ENCODE measurements at places on chromosomes 7 and 10.

GRCh38 chr7:90769036-90769435 lies 172.9 kb downstream of the CDK14 start:
- no peak for DNase-seq

GRCh38 chr10:19325581-19325980 lies 277.0 kb downstream of the MALRD1 start:
- peak; percentile 15 for DNase-seq

GRCh38 chr10:60511477-60512229 lies 122.0 kb upstream of the ANK3 start:
- DNase-seq: no peak

- DNase-seq: no peak
Observed at GRCh38 chr10:98312822-98313221, 44.8 kb upstream of the LOXL4 start.

DNA sequence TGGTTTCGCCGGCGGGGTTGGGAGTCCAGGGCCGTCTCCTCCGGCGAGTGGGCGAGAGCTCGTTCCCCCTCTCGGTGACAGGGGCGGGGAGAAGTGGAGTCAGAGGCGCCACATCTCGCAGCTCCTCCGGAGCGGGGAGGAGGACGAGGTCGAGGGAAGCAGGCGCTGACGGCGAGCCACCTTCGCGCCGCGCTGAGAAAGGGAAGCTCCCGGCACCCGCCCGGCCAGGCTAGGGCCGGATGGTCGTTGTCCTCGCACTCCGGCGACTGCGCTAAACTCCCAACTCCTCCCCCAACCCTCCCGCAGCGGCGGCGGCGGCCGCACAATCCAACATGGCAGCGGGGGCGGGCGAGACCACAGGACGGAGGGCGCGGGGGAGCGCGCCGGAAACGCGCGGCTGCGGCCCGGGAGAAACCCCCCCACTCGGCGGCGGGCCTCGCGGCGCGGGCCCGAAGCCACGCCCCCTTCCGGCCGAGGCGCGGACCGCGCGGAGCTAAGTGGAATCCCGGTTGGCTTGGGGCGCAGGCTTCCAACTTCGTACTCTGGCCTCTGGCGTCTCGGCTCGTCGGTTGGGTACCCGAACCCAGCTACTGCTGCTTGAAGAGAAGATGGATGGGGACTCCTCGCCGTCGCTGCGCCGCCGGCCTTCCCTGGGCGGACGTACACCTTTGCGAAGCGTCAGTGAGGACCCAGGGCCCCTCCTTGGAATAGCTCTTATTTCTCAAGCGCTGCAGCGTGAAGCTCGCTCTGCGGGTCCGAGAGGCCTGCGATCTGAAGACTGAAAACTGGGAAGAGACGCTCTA lies at the start of gene WASL:
WASL (minus strand) TSS at position 270 of the 803 bp plus-strand sequence; CDS start at position 1, 269 bp downstream.
- peak; percentile 96 for DNase-seq

- no peak for DNase-seq
Observed at GRCh38 chr10:77667426-77668324, 30.1 kb upstream of the KCNMA1 start.

- no peak for DNase-seq
Observed at GRCh38 chr10:33126742-33127141, 168.7 kb upstream of the ITGB1 start.

DNA sequence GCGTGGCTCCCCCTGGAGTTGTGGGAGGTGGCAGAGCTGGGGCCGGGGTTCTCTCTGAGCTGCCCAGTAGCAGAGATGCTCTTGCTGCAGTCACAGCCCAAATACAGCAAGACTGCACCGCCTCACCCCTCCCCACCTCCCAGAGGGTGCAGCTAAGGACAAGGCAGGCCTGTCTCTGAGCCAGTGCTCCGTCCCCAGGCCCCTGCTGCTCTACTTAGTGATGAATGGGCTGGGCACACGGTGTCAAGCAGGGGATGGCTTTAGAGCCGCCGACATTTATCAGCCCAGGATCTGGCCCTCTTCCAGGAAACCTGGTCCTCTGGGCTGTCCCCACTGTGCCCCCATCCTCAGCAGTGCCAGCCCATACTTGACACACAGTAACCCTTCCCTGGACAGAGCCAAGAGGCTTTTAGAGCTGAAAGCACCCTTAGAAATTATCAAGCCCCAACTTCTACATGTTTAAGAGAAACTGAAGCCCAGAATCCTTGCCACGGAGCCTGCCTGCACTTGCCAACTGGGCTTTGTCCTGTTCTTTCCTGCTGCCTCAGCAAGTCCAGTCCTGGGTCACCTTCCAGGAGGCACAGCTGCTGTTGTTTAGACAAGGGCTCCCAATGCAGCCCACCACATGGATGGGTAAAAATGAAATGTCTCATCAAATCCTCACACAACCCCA lies 137.1 kb upstream of the UNC5B start:
- no peak for DNase-seq

DNA sequence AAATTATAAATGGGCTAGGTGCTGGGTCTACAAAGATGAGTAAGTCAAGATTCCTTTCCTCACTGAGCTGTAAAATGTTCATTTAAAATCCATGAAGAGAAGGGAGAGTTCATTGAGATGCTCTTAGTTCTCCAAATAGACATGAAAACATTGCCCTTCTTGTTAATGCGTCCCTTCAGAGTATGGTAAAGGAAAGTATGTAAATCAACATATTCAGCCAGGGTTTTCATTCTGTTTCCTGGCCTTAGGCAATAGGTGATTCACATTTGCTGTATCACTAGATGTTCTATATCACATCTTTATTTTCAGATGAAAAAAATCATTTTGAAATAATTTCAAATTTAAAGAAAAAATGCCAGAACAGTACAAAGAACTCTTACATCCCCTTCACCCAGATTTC lies 5.4 kb downstream of the ANKIB1 start:
- no peak for DNase-seq

DNA sequence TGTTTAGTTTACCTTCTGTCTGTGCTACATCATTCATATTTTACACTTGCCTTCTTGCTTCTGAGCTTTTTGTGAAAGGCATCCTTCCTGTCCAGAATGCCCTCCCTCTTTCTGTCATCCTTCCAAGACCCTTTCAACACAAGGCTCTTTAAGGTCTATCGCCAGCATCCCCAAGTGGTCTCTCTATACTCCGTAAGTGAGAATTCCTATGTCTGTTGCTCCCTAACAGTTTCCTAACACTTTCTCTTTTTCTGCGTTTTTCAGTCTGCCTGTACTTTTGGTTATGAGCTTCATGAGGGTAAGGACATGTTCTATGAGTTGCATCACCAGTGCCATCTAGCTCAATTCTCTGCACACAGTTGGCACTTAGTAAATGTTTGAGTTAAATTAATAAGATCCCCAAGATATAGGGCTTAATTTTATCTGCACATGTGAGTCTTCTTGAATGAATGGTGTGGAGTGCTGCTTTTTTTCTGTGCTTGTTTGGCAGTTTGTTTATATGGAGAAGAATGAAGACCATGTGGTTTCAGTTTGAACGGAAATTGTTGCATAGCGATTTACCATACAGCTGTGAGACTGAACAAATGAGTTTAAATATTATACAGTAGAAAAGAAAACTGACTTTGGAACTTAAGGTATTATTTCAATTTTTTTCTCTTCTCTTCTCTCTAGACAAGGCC lies 29.4 kb downstream of the RABGEF1 start:
- DNase-seq: no peak

GRCh38 chr10:107611115-107611514 lies 446.6 kb upstream of the SORCS1 start:
- no peak for DNase-seq

- no peak for DNase-seq
Observed at GRCh38 chr7:25758559-25758958, 393.4 kb upstream of the NFE2L3 start.

DNA sequence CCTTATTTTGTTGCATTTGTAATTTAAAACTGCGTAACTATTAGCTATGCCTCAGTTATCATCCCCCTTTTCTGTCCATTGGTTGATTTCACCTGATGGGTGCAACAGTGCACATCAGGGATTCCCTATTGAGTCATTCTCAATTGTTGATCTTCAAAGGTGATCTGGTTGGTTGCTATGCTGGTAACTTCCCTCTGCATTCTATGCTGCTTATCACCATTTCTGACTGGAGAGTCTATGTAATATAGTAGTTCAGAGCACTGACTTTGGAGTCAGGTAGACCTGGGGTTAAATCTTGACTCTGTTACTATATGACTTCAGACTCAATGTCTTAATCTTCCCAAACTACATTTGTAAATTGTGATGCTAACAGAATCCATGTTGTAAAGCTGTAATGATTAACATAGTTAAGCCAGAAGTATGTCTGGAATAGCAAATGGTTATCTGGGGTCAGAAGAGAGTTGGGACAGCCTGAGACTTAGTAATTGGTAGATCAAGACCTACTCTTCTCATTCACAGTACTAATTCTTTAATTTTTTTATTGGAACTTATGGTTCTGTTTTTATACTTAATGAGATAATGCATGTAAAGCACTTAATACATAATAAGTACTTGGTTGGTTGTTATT lies 38.1 kb downstream of the EXOC6 start:
- peak; percentile 41 for DNase-seq

GRCh38 chr7:77199013-77199966 lies at the start of gene FGL2:
Gene FGL2, minus strand, starts transcription at chr7:77199819. Its CDS starts 26 bp downstream, at chr7:77199793.
- DNase-seq: peak; percentile 40

DNA sequence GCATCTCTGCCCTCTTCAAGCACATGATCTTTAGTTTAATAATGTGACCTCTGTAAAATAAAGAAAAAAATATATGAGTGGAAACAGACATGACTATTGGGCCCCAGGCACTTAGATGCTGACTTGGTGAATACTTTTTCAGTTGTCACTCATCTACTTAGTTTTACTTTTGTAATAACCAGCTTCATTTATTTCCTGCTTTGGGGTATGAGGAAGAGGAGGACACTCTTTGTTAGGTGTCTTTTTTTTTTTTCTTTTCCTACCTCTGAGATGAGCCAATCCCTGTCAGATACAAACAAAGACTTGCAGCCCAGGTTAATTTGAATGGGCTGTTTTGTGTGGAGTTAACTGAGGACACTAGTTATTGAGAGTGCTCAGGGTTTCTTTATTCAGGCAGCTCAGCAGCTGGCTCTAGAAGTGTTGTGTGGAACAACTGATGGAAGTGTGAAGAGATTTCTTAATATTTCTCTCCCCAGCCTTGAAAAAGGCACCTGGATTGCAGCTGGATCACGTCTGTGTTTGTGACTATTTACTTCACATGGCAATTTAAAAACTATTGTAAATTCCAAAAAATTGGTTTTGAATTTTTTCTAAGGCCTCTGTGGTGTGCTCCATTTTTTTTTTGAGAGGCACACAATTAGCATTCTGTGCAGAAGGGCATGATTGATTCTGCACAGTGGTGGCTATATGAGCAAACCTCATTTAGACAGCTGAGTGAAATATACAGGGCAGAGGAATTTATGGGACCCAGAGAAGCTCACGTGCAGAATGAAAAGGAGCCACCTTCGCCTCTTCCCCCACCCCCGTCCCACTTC lies 333.8 kb downstream of the LRMDA start:
- DNase-seq: no peak

DNA sequence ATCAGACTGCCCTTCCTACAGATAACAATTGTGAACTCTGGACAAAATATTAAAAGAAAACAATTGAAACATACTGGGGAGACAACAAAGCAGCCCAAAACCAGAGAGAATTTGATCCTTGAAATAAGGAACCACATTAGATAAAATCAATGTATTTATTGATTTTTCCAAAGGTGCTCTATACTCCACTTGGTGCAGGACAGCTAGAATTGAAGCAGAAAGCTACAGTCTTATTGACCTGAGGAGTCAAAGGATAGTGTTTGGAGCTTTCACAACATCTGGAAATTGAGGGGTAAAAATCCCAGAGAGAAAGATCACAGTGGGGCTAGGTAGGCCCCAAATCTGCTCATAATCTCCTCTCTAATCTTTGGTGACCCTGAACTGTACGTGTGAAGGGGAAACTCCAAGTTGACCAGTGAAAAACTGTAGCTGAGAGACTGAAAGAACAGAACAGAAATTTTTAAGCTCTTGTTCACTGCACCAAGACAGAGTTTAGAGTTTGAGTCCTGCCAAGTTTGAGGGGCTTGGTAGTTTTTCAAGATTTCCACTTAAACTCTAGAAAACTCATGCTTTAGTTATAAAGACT lies 70.2 kb downstream of the SAMD9 start:
- DNase-seq: no peak

DNA sequence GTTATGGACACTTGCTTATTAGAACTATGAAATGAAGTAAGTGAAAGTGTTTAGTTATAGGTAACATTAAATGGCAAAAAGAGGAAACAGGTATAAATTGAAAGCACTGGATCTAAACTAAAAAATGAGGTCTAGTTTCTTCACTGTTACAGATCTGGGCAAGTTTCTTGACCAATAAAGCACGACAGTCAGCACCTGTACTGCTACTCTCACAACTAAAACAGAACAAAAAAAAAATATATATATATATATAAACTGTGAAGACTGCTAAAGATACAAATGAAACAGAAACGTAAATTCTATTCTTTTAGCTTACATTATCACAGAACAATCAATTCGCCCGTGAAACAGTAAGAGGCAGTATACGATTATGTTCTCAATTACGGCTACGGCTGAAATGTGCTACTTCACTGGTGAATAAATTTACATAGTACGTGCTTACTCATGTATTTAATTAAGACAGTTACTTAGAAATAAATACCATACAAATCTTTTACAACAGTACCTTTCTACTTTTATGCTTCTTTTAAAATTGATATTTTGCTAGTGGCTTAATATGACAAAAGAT lies 4.2 kb downstream of the AHR start:
- no peak for DNase-seq

GRCh38 chr7:114021135-114021534 lies 102.3 kb upstream of the PPP1R3A start:
- DNase-seq: no peak

DNA sequence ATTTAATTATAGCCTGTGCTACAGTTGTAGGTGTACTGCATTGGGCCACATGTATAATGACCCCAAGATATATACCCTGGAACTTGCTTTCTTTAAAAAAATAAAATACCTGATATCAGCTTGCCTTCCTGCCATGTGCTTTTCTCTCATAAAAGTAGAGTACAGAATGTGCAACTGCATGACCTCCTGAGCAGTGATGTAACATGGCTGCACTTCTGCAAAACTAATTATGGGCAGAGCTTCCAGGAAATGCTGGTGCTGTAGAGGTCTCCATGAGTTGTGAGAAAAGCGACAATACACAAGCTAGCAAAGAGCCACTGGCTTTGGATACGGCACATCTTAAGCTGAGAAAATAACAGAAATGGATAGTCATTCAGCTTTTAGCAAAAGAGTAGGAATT lies 6.5 kb upstream of the ERLIN1 start:
- DNase-seq: no peak

DNA sequence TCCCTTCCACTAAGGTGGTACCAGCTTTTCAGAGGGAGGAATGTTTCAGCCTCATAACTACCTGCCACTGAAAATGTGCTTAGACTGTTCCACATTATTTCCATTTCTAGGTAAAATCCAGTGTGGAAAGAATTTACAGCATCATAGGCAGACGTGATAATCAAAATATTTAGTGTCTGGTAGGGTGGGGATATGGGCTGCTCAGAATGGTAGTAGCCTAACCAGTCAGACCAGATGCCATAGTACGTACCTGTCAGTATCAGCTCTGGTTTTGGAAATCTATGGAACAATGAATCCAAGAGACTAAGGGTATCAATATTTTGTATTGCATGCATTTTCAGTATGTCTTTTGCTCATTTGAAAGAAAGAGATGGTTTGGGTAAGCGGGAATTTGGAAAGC lies 76.8 kb upstream of the APBB1IP start:
- DNase-seq: no peak

GRCh38 chr10:17528306-17528862 lies 74.0 kb upstream of the ST8SIA6 start:
- DNase-seq: no peak

Data from mesendoderm (in vitro differentiated cells).